Hematopoietic multipotent progenitor cell (in vitro differentiated cells): ENCODE measurements at places on chromosomes 12 and 14. TPM values are rescaled to one million over a fixed set of nuclear protein-coding genes. Genes with fewer than 3 reads are reported as not detected.

The NANOG gene
- total RNA-seq: not detected

The NPFF gene
- not detected for total RNA-seq

The CD163L1 gene
- total RNA-seq: under 0.01 TPM

The FGF23 gene
- not detected for total RNA-seq

The SYT1 gene
- 0.81 TPM for total RNA-seq

The ITPK1 gene
- 59.8 TPM for total RNA-seq

The LMO3 gene
- total RNA-seq: not detected

The KRT6C gene
- not detected for total RNA-seq

The OVCH1 gene
- not detected for total RNA-seq

The APOF gene
- total RNA-seq: not detected

The CCDC85C gene
- total RNA-seq: 0.81 TPM

The PPP1R1A gene
- total RNA-seq: not detected

The GARIN6 gene
- not detected for total RNA-seq
